ENCODE measurements at places on chromosomes 12 and 14. TPM values are rescaled to one million over a fixed set of nuclear protein-coding genes. Genes with fewer than 3 reads are reported as not detected.

Gene ARHGEF25
- 4.0 TPM for total RNA-seq

Gene RFLNA
- not detected for total RNA-seq

Gene KLHDC2
- total RNA-seq: 55.7 TPM

Gene RNASE7
- not detected for total RNA-seq

Data from subcutaneous preadipocyte (primary cell).